Thyroid gland (tissue), 4 donors: ENCODE measurements at places on chromosomes 5 and 9. TPM values are rescaled to one million over a fixed set of nuclear protein-coding genes. Genes with fewer than 3 reads are reported as not detected.

DNA sequence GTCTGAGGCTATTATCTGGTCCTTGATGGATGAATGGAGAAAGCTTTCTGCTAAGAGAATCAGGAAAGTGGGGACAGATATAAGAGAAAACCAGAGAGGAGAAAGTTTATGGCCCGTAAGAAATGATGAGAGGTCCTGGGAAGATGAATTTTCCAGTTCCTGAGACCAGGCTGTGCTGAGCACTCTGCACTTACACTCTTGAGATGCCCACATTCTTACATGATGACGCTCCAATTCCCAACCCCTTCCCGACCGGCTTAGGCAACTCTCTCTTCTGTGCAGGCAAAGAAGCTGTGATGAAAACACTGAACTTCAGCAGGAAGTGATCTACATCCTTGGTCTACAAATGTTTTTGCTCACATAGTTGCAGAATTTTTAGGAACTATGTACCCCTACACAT is 417.0 kb downstream of the ARHGEF28 start:
- DNase-seq: peak; percentile 70

DNA sequence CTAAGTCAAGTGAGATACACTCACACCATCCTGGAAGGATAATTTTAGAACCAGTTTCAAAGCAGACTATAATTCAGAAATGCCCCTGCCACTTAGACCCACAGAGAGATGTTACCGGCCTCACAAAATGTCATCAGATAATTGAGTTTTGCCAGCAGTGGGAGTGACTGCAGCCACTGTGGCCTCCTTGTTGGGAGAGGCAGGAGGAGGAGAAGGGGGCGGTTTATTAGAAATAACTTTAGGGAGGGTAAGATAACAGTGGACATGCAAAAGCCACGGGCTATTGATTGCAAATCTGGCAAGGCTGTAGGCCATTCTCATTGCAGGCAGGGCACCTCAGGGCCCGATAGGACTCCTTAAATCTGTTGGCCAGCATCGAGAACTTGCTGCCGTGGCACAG is 13.4 kb downstream of the GRXCR2 start:
- peak; percentile 16 for DNase-seq

DNA sequence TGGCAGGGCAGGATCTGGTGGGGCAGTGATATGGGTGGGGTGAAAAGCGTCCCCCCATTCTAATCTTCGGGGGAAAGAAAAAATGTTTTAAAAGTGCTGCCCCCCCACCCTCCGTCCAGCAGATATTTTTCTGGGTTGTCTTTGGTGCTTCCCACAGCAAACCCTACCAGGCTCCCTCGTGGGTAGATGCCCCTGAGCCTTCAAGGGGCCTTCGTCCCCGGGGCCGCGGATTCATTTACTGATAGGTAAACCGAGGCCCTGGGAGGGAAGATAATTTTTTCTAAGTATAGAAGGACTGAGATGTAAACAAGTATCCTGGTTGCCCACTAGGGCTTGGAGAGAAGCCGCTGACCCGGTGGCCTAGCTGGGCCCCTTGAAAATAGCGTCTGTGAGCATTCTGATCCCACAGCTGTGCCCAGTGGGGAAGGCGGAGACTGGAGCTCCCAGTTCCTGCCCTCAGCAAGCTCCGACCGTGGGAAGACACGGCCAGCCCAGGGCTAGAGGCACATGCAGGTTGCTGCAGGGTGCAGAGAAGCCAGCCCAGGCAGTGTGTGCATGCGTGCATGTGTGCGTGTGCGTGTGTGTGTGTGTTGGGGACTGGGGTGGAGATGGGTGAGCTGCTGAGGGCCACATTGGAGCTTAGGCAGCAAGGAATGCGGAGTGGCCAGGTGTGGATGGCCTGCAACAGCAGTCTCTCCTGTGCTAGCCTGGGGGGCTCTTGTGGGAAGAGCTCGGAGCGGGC is 6.0 kb upstream of the RXRA start:
- DNase-seq: peak; percentile 39

GRCh38 chr5:121704291-121704690 is 147.4 kb upstream of the FTMT start:
- DNase-seq: no peak

GRCh38 chr5:39024005-39024404 is 50.2 kb downstream of the RICTOR start:
- DNase-seq: no peak

GRCh38 chr5:39005566-39006232 is 68.5 kb downstream of the RICTOR start:
- no peak for DNase-seq

DNA sequence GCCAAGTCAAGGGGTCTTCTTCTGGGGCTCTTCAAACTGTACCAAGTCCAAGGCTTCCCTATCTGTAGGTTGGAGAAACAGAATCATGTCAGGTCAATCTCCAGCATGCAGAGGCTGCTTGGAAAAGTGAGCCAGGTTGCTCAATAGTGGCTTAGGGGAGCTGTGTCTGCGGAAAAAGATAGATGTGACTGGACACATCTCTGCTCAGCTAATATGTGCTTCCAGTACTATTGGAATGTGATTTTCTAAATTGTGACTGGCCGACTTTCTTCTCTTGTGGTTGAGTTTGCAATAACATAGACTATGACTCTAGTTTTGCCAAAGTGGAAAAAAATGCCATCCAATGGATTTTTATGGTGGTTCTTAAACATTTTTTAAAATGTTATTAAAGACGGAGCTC is 136.7 kb downstream of the BOD1 start:
- no peak for DNase-seq

- no peak for DNase-seq
These were observed 70.7 kb downstream of the CSNK1G3 start for GRCh38 chr5:123582550-123583285.

DNA sequence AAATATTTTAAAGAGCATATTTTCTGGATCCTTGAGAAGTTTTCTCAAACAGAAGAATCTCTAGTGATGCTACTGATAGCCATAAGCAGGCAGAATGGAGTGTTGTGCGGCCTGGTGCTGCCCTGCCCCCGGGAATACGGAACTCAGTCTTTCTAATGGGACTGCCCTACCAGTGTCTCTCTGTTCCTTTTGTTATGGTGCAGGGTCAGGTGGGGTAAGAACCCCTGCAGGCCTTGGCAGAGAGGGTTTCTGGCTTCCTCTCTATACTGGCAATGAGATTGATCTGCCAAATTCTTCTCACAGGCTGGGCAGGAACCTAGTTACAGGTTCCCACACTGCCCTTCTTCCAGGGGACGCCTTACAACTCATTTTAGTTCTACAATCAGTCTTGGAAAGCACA is 2.6 kb downstream of the IL5 start:
- no peak for DNase-seq

- no peak for DNase-seq
These were observed 15.1 kb downstream of the SLC28A3 start for GRCh38 chr9:84325347-84325973.

DNA sequence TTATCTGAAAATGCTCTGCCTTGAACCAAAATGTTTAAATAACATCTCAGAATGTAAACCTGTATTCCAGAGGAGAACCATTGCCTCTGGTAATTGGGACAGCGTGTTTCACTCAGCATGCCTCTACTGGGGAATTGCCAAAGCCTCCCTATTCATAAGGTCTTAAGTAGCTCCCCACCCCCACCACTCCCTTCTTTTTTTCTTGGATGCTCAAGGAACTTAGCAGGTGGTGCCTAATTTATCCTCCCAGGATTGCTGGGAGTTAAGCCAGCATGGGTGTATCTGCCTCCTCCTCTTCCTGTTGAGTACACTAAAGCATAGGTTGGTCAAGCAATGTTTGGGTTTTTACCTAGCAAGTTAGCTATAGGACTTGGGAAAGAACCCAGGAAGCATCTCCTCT is 220.2 kb downstream of the DMAC1 start:
- DNase-seq: no peak

DNA sequence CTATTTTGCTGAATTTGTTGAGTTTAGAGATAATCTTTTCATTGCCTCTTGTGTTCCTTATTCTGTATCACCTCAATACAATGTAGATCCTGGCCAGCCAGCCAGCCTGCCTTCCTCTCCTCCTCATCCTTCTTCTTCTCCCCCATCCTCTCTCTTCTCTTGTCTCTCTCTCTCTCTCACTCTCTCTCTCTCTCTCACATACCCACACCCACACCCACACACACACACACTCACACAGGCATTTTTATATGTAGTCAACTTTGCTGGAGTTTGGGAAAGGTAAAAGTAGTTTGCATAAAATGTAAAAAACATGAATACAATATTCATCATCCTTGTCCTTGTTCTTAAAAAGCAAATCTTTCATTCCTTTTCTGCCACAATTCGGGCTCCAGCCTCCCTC is 60.5 kb downstream of the ZFAND5 start:
- no peak for DNase-seq

DNA sequence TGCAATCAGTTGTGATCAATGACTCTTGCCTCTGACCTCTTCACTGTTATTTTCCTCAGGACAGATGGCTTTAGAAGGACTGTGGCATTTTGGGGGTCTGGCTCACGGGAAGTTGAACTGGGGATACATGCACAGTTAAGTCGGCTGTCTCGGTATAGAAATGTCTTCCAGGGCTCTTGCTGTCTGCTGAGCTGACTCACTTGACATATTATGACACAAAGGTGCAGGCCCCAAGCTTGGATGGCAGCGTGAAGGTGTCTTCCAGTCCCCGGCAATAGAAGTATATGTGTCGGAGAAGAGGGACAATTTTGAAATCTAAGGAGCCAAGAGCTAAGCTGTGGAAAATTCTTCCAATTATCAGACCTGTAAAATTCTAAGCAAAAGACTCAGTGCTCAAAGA is 9.8 kb upstream of the ARSI start:
- no peak for DNase-seq

DNA sequence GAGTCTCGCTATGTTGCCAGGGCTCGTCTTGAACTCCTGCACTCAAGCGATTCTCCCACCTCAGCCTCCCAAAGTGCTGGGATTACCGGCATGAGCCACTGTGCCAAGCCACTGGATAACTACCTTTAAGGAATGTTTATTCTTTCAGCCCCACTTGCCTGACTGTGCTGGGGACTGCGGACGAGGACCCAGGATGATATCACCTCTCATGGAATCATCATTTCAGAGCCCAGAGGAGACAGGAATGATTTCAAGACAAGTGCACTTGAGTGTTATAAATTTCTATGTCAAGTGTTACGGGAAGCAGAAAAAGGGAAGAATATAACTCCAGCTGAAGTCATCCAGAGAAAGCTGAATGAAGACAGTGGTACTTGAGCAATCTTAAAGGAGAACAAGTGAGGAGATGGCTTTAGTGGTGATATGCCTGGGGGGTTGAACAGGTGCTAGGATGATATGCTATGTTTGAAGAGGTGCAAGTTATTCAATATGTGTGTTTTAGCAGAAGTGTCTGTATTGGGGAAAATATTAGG is 109.3 kb downstream of the DCP2 start:
- DNase-seq: no peak

- DNase-seq: no peak
These were observed 162.1 kb upstream of the FST start for GRCh38 chr5:53318303-53318702.

GRCh38 chr9:5778805-5779204 is 54.1 kb downstream of the ERMP1 start:
- no peak for DNase-seq

DNA sequence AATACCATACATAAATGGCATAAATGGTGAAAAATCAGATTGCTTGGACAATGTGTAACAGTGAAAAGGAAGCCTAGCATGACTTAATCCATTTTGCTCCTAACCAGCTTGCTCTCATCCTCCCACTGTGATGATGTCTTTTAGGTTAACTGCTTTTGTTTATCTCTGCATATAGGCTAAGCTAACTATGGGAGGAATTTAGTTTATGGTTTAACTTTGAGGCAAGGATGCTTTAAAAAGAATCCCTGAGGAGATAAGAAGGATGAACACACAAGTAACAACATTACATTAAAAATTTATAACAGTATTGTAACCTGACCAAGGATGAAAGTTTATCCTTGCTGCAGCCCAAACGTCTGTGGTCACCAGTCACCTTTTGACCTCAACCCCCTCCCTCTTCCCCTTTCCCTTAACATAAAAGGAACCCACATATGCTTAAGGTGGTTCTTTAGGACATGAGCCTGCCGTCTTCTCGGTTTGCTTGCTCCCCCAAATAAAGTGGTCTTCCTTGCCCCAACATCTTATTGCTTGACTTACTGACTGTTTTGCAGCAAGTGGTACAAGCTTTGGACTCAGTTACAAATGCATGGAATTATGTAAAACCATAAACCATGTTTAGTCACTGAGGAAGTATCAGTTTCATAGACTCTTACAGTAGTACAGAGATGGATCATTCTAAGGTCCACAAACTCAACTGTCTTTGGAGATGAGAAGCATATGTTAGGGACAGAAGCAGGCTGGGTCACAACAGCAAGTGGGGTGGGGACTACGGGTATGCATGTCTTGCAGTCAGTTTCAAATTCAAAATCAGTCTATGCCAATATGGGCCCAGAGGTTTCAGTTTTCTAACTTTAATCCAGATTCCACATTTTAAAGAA is 31.3 kb downstream of the AGXT2 start:
- DNase-seq: no peak

DNA sequence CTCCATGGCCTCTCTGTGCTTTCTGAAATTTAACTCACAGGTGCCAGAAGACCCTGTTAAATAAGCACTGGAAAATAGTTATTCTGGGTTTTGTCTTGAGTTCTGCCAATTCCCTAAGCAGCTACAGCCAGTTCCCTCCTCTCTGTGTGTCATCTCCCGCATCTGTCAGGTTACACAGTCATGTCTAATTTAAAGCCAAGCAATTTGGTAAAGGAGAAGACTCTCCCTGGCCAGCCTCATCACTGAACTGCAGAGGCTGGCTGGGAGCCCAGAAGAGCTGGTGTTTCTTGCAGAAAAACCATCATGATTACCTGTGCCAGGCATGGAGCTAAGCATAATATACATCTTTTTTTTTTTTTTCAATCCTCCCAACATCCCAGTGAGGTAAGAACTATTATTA is 141.3 kb upstream of the ZNF366 start:
- DNase-seq: no peak

EPB41L4B gene
- 71.6 TPM for total RNA-seq

AGXT2 gene
- not detected for total RNA-seq

SV2C gene
- not detected for total RNA-seq

KCTD16 gene
- total RNA-seq: 0.68 TPM

SLC36A1 gene
- total RNA-seq: 6.1 TPM

SLC36A2 gene
- not detected for total RNA-seq

BARHL1 gene
- total RNA-seq: not detected

SLC23A1 gene
- not detected for total RNA-seq

PCDHA3 gene
- 1.7 TPM for total RNA-seq

PRDM12 gene
- total RNA-seq: not detected
